ENCODE measurements at places on chromosomes 3 and 15. TPM values are rescaled to one million over a fixed set of nuclear protein-coding genes. Genes with fewer than 3 reads are reported as not detected.

- no peaks in the 10 kb centered on the region for H3K36me3 ChIP-seq
- H3K27me3 ChIP-seq, result no peaks in the 10 kb centered on the region
- no peak for DNase-seq
- no peak overlapping the region for H3K27ac ChIP-seq
These were observed 395.3 kb downstream of the IL5RA start for GRCh38 chr3:2714834-2715233.

GRCh38 chr3:14265246-14265962 is 86.8 kb downstream of the LSM3 start:
- H3K27ac ChIP-seq, result no peak overlapping the region
- no peaks in the 10 kb centered on the region for H3K36me3 ChIP-seq
- no peak for DNase-seq

- DNase-seq, result no peak
- H3K36me3 ChIP-seq, result no peaks in the 10 kb centered on the region
- peak overlapping the region; percentile 54 for H3K27ac ChIP-seq
- H3K4me1 ChIP-seq, result peaks cover 73% of the 10 kb centered on the region
These were observed 54.5 kb downstream of the UACA start for GRCh38 chr15:70708839-70709238.

GRCh38 chr3:49278548-49278947 is 1.5 kb upstream of the C3orf62 start:
- peaks cover 18% of the 10 kb centered on the region for H3K4me1 ChIP-seq
- no peak overlapping the region for H3K4me3 ChIP-seq
- no peak for DNase-seq
- peak overlapping the region; percentile 94 for H3K27ac ChIP-seq
- no peaks in the 10 kb centered on the region for H3K36me3 ChIP-seq
- no peaks in the 10 kb centered on the region for H3K27me3 ChIP-seq

DNA sequence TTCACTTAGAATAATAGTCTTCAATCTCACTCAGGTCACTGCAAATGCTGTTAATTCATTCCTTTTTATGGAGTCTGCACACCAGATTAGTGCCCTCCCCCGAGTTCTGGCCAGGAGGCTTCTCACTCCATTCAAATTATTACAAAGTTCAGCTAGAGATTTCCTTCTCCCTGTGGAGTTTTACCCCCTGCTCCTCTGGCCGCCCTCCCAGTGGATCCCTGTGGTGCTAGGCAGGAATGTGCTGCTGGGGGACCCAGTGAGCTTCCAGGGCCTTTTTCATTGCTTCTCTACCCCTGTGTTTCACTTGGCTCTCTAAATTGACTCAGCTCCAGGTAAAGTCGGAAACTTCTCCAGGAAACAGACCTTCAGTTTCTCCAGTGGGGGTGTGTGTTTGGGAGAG is 42.7 kb upstream of the CD200R1L start:
- no peaks in the 10 kb centered on the region for H3K4me1 ChIP-seq
- no peaks in the 10 kb centered on the region for H3K27me3 ChIP-seq
- H3K36me3 ChIP-seq, result no peaks in the 10 kb centered on the region
- no peak overlapping the region for H3K27ac ChIP-seq
- DNase-seq, result no peak

GRCh38 chr3:104190681-104191080 is 1176.0 kb upstream of the ALCAM start:
- H3K27ac ChIP-seq, result no peak overlapping the region
- H3K36me3 ChIP-seq, result no peaks in the 10 kb centered on the region
- H3K4me1 ChIP-seq, result no peaks in the 10 kb centered on the region
- DNase-seq, result no peak
- no peaks in the 10 kb centered on the region for H3K27me3 ChIP-seq

The SKOR1 gene
- total RNA-seq, result 0.36 TPM

The ARNT2 gene
- 6.6 TPM for total RNA-seq

The POMGNT2 gene
- total RNA-seq, result 72.8 TPM

The TRH gene
- not detected for total RNA-seq

The TLR9 gene
- 0.07 TPM for total RNA-seq

Measured in gastrocnemius medialis (tissue), 4 donors.